ENCODE measurements at places on chromosomes 4 and X.

DNA sequence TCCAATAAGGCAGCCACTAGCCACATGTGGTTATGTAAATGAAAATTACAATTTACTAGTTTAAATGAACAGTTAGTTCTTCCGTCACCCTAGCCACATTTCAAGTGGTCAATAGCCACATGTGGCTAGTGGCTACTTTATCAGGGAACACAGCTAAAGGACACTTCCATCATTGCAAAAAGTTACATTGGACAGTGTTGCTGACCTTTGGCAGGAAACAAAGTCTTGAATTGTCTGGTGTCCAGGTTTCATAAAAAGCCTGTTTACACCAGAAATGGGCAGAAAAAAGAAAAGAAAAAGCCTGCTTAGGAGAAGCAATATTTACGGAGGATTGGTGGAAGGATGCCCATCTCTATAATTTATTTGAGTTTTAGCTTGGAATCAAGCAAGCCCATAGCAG lies 38.6 kb downstream of the RWDD4 start:
- DNase-seq, result no peak

DNA sequence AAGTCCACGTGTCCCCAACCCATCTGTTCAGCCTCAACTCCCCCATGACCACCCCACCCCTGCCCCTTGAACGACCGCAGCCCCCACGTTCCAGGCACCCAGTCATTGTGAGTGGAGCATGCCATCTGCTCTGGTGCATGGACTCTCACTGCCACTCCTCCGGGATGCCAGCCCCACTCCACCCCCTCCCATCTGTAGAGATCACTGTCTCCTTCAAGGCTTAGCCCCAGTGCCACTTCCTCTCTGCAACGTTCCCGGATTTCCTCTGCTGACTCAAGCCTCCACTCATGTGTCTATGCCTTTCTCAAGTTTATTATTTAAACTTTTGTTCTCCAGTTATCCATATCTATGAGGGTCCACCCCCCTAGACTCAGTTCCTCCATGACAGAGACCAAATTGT lies 54.0 kb downstream of the MAML3 start:
- DNase-seq, result no peak

DNA sequence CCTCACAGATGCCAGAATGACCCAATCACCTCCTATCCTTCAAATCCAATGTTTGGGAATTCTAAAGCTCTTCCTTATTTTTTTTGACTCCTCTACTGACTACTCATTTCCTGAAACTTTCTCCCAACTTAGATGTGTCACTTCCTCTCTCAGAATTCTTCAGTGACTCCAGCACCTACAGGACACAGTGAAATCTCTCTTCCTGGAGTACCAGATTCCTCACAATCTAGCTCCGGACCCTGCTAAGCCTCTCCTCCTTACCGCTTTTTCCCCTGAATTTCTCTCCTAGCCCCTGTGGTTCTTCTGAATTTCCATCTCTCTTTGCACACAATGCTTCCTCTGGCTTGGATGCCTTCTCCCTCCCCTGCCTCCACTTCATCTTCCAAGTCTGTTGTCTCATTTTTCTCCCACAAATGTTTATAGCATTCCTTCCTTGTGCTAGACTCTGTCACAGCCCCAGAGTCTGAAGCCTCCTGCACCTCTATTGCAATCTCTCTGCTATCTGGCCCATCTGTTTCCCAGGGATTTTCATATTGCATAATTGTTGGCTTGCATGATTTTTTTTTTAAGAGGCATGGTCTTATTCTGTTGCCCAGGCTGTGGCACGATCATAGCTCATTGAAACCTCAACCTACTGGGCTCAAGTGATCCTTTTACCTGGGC lies 80.1 kb downstream of the ANAPC4 start:
- no peak for DNase-seq

GRCh38 chr4:177952723-177953122 lies 510.5 kb upstream of the AGA start:
- DNase-seq, result no peak

GRCh38 chr4:158209825-158210807 lies at the start of gene TMEM144:
Gene TMEM144, plus strand, starts transcription at chr4:158210486. Its CDS starts 2,182 bp downstream, at chr4:158212668.
- peak; percentile 72 for DNase-seq

DNA sequence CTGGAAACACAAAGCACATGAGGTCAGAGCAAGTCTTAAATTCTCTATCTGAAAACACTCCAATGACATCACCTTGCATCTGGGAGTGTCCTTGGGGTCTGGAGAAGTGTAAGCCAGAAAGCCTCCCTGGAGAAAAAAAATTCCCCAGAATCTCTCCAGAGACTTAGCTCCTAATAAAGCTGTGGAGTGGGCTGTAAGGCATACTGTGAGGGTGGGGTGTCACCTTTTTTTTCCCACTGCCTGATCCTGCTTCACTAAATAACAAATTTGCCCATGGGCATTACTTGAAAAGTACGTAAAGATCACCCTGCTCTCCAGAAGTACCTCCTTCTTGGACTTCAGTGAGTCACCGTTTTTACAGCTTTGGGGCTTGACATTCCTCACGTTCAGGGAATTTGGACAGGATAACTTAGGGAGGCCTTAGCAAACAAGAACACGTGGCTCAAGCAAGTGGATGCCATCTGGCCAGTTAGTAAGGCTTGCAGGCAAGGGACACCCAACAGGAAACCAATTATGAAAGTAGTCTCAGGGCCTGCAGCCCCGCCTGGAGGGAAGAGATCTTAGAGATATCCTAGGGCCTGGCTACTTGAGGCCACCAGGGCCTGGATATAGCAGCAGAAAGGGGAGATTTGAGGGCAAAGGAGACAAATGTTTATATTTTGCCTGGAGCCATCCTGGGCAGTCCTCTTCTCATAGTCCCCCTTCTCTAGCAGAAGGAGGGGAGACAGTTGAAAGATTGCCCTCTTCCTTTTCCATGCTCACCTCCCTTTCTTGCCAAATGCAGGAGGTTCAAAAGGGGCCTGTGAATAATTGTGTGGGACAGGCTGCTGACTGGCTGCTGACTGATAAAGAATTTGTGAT lies 60.1 kb upstream of the PLAC1 start:
- DNase-seq, result peak; percentile 5

DNA sequence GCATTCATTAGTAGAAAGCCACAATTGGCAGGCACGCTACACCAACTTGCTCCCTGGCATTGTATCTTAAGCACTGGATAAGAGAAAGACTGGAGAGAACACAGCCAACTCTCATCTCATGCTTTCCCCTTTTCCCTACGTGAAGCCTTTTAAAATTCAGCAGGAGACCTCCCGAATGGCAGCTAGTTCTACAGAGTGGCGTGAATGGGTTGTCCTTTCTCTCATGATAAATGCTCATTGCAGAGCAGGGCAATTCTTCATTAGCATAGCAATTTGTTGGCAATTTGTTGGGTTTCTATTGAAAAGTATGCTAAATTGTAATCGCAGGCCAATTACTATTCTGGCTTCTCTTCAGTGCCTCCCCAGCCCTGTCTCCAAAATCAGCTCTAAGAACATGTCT lies 48.0 kb downstream of the SEPTIN11 start:
- peak; percentile 21 for DNase-seq

Data from cerebellar cortex (tissue), 1 donor.